GOT3 (cell line): ENCODE measurements at places on chromosomes 12 and 14.

- no peak for DNase-seq
Measured at GRCh38 chr12:115956659-115957058, 320.8 kb downstream of the MED13L start.

DNA sequence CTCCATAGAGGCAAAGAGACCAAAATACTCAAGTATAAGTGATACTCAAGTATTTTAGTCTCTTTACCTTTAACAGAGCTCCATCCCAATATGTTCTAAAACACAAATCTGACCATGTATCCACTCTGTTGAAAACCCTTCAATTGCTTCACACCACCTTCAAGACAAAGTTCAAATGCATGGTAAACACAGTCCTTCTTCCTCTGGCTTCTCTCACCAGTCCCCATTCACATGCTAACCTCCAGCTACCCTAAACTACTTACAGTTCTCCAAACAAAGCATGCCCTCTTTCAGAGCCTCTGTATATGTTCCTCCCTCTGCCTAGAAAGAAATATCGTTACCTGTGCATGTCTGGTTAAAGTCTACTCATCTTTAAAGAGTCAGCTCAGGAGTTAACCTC, 100.2 kb downstream of the NUMB start:
- no peak for DNase-seq

DNA sequence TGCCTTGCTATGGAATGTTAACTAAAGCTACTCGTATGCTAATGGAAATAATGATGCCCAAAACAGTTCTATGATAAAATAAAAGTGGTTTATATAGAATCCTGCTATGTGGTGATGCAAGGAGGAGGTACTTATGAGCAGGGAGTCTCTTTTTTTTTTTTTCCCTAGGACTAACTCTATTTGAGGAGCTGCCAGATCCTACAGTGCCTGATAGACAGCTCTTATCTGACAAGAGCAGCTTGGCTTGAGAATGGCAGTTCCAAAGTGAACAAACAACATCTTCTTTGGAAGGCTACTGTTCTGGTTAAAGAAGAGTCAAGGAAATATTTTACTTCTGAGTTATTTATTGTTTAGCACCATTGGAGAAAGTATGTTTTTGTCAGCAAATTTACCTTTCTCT, 10.2 kb upstream of the ACSM4 start:
- no peak for DNase-seq

DNA sequence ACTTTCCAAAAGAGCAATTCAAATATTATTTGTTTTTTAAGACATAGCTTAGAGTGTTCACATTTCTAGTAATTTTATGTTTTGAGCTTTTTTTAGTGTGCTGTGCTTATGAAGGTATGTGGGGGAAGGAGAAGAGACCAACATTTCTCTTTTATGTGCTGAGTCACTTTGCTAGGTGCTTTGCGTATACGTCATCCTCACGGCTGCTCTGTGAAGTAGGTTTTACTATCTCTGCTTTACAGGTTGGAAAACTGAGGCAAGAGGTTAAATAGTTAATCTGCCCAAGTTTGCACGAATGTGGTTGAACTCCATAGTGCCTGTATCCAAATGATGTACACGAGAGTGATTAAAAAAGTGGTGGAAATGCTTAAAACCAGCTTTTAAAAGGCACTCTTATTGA, 75.9 kb downstream of the AEBP2 start:
- no peak for DNase-seq

DNA sequence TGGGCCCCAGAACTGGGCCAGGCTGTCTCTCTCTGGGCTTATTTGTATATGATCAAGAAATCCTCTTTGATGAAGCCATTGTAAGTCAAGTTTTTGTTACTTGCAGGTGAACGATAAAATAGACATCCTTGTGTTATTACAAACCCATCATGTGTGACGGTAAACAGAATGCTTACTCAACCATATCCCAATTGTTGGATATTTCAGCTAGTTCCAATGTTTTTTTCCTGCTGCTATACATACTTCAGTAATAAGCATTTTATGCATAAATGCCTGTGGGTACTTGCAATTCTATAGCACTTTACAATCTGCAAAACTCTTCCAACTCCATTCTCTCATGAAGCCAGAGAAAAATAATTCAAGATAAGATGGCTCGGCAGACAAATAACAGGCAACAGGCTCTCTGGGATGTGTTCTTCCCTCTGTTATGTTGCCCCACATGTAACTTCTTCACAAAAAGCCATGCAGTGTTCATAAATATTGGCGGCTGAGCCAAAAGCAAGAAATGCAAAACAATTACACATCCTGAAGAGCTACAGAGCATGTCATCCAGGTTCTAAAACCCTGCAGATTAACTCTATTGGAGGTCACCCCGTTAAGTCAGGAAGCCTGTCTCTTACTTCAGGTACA, 69.5 kb downstream of the CLMN start:
- DNase-seq = no peak

DNA sequence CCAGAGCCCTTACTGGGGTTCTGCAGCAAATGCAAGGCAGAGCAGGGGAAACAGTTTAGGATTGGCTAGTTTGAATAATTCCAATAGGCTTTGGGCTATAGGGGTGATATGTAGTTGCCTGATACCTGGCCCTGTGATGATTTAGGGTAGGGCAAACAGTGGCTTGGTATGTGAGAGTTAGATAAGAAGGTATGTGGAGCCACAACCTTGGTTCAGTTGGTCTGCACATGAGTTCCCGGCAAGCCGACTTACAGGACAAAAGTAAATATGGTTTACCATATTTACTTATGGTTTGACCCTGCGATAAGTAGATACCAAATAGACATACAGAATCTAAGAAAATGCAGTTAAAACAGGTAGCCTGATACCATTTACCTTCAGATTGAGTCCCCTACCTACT, 8.3 kb upstream of the CAPRIN2 start:
- DNase-seq = no peak

DNA sequence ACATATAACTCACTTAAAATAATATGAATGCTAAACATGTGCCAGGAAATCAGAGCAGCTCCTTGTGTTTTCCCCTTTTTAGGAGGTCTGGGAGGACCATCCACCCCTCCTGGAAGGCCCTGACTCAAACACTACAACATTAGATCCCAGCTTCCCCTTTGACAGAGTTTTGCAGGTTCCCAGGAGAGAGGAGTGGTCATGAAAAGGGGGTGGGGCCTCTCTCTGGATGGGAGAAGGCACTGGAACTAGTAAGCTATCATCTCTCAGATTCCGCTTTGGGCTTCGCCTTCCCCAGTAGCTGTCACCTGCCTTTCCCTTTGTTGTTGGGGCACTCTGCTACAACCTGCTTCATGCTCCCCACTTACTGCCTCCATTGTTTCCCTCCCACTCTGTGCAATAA, 149.2 kb downstream of the ZFP36L1 start:
- no peak for DNase-seq

DNA sequence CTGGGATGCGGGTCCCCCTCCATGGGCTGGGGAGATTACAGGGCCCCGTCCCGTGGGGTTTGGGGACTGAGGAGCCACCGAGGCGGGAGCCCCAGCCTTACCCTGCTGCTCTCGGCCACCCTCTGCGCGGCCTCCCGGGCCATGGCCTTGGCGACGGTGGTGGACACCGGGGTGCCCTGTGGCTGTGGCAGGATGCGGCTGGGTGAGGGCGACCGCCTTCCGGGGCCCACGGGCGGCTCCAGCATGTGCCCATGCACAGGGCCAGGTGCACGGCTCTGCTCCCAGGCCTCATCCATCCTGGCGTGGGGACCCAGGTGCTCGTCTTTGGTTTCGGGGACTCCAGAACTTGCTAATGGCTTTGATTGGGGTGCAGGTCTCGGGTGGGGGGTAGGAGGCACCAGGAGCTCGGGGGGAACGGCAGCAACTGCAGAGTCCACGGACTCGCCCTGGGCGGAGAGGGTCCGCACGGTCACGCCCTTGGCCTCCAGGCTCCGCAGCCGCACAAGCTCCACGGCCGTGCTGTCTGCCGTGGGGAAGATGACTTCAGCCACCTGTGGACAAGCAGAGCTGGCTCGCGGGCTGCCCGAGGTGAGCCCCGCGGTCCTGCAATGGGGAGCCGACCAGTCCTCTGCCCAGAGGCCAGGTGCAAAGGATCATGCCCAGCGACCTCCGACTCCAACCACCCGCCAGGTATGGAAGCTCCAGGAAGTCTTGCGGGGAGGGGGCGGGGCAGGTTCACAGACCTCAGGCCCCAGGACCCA, 99.2 kb downstream of the PIWIL1 start:
- DNase-seq = no peak

DNA sequence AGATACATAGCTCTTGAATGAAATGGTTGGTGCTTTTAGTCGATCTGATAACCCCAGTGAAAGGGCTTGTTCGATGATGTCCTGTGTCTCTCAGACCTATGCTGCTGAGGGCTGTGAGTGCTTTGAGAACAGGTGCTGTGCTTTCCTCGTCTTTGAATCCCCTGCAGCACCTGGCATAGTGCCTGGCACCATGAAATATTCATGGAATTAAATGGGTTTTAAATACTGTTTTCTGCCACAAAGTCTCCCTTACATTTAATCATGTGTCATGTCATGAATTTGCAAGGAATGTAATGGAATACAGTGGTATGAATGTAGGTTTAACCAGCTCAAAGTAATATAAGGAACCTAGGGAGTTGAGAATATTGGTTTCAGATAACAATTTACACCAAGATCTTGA, 220.5 kb upstream of the PRICKLE1 start:
- DNase-seq = no peak

DNA sequence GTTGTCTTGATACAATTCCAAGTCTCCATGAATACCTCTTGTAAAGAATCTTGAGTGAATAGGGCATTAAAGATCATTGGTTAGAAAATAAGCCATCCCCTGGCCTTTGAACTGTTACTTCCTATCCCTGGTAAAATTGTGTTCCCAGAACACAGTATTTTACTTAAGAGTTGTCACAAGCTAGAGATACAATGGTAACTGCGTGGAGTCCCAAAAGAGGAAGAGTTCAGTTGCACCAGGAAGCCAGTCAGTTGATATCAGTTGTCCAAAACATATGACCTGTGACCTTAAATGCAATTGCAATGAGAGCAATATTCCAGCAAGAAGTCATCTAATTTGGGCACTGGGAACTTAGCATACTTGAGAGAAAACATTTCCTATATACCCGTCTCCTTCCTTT, 117.3 kb downstream of the NEDD1 start:
- DNase-seq = no peak

DNA sequence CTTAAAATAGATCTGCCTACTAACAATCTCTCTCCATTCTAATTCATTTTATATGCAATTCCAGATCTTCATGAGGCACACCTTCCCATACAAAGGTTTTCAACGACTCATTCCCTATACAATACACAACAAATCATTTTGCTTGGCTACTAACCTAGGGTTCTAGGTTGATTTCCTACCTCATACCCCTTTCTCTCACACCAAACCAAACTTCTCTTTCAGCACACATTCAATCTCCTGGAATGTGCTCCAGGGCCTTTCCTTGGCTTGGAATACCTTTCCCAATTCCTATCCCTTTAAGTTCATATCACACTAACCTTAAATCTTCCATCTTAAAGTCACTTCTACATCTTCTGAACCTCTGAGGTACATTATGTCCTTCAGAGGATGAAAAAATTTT, 38.7 kb upstream of the MTERF2 start:
- DNase-seq = no peak

DNA sequence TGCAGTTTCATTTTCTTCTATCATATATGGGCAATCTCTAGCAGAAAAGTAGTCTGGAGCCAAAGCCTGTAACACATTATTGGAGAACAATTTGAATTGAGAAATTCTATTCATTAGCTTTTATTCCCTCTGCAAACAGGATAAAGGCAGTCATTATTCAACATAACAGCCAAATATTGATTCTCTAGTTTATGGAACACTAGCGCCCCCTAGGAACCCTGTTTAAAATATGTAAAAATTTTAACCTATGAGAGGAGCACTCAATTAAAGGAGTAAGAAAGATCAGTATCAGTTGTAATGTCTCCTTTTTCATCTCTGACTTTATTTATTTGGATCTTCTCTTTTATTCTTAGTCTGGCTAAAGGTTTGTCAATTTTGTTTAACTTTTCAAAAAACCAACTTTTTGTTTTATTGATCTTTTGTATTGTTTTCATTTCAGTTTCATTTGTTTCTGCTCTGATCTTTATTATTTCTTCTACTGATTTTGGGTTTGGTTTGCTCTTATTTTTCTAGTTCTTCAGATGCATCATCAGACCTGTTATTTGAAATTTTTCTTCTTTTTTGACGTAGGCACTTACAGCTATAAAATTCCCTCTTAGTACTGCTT, 4.8 kb upstream of the LMNTD1 start:
- DNase-seq = no peak

DNA sequence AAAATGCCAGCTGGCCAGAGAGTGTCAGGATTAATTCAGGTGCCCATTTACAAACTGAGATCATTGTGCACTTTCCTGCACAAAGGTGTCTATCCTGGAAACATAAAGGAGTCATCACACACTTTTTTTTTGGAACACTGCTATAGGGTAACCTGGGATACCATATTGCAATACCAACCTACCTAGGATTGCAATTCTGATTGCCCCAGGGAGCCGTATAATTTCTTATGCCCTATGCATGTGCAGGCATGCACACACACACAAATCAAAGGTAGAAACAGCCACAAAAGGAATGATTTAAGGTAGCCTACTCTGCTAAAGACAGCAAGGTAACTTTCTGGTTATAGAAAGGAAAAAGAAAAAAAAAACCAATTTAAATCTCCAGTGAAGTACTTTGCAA, 285.3 kb upstream of the KITLG start:
- no peak for DNase-seq

DNA sequence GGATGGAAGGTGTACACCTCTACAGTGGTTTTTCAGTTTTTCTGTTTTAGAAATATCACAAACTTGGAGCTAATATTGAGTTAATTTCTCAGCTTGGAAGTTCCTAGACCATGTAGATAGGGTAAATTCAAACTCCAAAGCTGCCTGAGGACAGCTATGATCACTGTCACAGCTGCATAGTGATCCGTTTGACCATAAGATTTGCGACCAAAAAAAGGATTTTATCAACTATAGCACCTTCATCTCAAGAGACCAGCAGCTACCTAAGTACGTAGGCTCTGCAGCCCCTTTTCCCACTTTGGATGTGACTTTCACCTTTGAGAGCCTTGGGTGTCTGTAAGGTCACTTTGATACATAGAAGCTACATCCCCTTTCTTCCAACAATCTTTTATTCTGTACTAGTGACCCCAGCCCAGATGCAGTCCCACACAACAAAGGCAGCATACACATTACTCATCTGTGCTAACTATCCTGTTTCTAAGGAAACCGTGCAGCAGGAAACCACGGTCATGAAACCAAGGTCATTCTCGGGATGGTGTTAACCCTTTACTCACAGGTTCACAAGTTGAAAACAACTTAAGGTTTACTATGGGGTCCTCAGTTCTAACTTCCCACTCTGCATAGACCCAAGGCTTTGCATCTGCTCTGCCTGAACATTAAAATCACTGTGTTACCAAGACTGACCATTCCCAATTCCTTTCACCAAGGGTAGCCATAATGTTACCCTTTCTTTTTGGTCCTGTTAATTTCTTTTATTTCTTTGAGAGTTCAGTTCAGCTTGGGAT, 75.4 kb downstream of the IFT81 start:
- no peak for DNase-seq

GRCh38 chr12:95212586-95212985, 4.7 kb downstream of the FGD6 start:
- no peak for DNase-seq

- DNase-seq = no peak
Measured at GRCh38 chr14:77006132-77006531, 22.4 kb downstream of the IRF2BPL start.

- DNase-seq = no peak
Measured at GRCh38 chr12:74021937-74022336, 515.7 kb upstream of the ATXN7L3B start.

- no peak for DNase-seq
Measured at GRCh38 chr12:57154804-57155434, 7.5 kb upstream of the LRP1-AS start.
